Stimulated activated CD4-positive, alpha-beta T cell treated with anti-CD3 and anti-CD28 coated beads, Interleukin-1b, Interleukin-23, amount 100 ng/mL, for 4 hours (primary cell): ENCODE measurements at places on chromosomes 5 and 9.

- no peak for DNase-seq
Measured at GRCh38 chr5:36683821-36684434, 77.5 kb downstream of the SLC1A3 start.

GRCh38 chr9:121576281-121577075 lies 75.0 kb upstream of the DAB2IP start:
- no peak for DNase-seq

DNA sequence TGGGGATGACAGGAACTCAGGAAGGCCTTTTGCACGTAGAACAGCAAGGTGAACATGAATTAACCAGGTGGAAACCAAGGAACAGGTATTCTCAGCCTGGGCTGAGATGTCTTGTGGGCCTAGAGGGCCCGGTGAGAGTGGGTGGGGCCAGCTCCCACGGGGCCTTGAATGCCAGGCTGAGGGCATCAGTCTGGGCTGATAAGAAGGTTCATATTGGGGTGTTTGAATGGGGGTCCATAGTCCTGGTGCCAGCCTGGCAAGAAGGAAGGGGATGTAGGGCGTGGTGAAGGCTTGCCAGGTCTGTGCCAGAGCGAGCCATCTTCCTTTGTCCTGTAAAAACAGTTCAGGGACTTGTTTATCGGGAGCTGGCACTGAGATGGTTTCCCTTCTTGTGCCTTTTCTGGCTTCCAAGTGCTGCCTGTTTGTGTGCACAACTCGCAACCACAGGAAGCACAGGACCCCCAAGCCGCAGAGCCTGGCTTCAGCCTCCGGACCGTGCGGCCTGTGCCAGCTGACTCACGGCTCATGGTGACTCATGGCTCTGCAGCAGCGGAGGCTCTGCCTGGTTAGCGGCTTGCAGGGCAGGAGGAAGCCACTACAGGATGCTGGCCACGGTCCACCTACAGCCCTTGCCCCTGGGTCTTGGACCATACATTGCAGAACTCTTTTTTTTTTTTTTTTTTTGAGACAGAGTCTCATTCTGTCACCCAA lies 2.4 kb downstream of the CARD19 start:
- no peak for DNase-seq

- no peak for DNase-seq
Measured at GRCh38 chr5:172441262-172441751, 13.0 kb downstream of the SH3PXD2B start.

DNA sequence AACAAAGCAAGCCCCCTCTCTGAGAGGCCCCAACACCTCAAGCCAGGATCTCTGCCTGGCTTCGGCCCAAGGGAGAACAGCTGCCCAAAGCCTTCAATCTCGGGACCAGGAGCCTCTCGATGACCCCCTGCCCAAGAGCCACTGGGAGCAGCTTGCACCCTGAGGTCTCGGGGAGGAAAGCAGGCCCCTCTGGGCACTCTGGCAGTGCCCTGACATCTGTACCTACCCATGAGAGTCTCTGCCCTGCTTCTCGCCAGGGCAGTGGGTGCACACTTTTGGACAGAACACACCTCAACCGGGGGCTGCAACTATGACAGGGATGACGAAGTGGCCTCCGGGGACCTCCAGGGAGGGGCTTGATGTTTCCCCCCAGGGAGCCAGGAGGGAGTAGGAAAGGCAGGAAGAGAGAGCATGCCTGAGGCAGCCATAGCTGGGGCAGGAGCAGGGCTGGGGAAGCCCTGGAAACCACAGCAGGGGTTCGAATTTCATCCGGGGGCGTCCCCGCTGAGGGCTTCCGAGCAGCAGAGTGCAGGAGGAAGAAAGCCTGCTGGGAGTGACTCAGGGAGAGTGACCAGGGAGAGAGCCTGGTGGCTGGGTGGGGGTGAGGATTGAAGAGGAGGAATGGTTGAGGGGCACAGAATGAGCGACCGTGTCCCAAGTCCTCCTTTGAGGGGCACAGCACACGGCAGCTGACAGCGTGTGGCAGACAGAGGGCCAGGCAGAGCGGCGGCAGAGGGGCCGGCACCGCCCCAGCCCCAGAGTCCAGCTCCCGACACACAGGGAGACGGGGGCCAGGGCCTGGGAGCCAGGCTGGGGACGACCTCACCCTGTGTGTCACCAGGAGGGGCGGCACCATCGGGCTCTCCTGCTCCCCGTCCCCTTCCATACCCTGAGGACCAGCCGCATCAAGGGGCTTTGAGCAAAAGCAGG lies 1.8 kb downstream of the LPCAT1 start:
- no peak for DNase-seq

DNA sequence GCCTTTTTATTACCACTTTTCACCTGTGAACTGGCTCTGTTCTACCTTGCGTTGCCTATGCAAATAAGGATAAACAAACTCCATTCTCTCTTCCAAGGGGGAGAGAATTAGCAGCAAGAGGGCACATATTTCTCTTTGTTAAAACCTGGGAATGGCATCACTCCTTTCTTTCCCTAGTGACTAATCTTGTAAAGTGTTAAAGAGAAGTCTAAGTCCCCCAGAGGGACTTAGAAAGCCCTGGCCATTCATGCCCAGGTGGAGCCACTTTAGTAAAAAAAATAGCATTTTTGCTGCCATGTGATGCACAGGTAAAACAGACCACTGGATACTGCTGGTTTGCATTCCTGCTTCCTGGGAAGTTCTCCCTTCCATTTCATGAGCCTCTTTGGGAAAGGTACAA lies 148.4 kb downstream of the MAN2A1 start:
- DNase-seq, result no peak

GRCh38 chr9:124752967-124753366 lies 18.1 kb downstream of the NR6A1 start:
- no peak for DNase-seq

DNA sequence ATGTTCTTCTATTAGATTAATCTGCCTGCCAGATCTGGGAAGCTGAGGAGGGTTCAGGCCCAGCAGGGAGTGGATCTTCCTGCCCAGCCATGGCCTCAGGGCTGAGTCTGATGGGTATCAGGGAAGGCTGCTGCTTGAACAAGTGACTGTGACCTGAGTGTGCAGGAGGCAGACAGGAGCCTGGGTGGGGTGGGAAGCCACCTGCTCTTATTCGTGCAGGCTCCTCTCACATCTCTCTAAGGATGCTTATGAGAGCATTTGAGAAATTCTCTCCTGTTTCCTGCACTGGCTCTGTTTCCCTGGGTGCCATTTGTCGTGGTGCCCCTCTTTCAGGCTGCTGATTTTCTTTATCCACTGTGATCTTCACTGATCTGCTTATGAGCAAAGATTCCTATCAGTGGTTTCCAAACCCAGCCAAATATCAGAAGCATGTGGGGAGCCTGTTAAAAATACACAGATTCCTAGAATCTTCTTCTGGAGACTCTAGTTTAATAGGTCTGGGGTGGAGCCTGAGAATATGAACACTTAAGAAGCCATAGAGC lies 2.1 kb downstream of the RGS3 start:
- DNase-seq, result no peak

GRCh38 chr5:172773481-172774469 lies 2.8 kb upstream of the DUSP1 start:
- DNase-seq, result no peak

GRCh38 chr5:64659289-64659688 lies 31.0 kb upstream of the SHISAL2B start:
- DNase-seq, result no peak

GRCh38 chr5:134584662-134585061 lies 48.0 kb downstream of the SAR1B start:
- no peak for DNase-seq

- no peak for DNase-seq
Measured at GRCh38 chr9:88378317-88378716, 9.9 kb upstream of the SPIN1 start.

DNA sequence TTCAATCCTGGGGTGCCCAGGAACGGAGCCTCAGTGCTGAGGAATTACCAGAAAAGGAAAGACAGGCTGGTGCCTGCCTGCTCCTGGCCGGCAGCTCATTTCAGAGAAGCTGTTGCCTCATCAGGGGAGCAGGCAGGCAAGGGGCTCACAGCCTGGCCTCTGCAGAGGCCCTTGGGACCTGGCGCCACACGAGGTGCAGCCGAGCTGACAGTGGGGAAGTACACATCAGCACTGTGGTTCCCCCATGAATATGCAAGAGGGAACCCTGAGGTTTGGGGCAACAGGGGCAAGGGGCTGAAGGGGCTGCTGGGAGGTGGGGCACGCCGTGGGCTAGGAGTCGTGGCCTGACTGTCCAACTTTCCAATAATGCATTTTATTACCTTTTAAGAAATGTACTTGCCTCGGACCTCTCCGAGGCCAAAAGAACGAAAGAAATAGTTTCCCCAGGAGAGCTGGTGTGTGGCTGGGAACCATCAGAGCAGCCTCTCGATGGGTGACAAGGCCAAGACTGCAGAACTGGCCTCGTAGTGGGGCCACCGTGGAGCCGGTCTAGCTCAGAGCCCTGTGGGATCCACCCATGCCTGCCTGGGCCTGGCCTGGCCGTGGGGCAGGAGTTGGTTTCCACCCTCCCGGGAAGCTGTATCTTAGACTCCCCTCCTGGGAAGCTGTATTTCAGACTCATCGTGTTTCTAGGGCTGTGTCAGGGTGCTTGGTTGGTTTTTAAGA lies 198.6 kb downstream of the PAX5 start:
- DNase-seq, result no peak

DNA sequence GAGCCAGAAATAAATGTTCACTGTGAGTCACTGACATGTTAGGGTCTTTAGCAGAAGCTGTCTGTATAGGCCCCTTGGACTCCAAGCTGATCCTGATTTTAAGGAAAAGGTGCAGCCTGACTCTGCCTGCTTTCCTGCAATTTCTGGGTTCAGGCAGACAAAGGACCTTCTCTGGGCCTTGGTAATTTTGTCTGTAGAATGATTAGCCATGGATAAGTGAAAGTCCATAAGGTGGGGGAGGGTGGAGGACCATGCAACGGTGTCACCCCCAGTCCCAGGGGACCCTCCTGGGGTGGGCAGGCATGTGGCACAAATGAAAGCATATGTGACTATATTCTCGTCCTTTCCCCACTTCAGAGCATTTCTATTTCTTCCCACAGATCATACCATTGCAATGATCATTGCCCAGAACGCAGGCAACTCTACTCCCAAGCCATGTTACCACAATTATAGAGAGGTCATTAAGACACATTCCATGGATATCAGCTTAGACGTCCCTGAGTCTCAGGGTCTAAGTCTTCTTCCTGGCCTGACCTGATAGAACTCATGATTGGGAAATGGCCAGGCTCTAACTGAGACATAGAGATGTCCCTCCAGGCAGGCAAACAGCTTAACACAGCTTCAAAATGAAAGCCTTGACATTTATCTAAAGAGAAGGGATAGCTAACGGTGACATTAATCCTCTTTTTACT lies 157.9 kb upstream of the ALDH1B1 start:
- DNase-seq, result no peak

DNA sequence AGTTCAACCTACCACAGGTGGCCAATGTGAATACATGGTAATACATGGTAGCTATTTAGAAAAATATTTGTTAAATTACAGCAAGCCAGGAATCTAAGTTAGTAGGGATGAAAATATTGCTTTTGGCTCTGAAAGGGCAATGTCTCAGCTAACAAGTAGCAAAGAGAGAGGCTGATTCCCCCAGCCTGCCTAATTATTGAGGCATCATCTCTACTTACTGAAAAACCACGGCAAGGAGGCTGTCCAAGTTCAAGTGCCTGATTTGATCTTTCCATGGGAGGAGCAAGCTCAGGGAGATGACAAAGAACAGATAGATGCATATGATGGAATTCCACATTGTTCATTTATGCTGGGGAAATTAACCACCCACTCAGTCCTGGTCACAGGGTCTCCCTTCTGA lies 28.7 kb upstream of the UBTD2 start:
- no peak for DNase-seq

GRCh38 chr5:101284736-101285375 lies 381.8 kb upstream of the ST8SIA4 start:
- DNase-seq, result no peak

GRCh38 chr5:116025866-116026265 lies 6.4 kb upstream of the ARL14EPL start:
- no peak for DNase-seq

DNA sequence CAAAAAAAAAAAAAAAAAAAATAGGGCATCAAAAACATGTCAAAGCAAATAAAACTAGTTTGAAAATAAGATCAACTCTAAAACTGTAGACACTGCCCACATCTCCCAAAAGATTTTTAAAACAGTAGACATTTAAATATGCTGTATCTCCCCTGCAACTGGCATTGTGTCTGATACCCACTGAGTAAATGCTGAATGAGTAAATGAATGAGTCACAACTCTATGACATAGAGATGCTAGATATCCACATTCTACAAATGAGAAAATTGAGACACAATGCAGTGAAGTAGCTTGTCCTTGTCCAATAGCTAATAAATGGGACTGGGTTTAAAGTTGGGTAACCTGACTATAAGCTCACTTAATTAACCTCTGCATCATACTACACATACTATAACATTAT lies 14.1 kb upstream of the MAP1B start:
- DNase-seq, result no peak

- no peak for DNase-seq
Measured at GRCh38 chr9:72734631-72735030, 213.2 kb downstream of the TMC1 start.

GRCh38 chr5:95110118-95110517 lies 174.8 kb downstream of the MCTP1 start:
- DNase-seq, result no peak

- no peak for DNase-seq
Measured at GRCh38 chr5:174239718-174240117, 194.2 kb downstream of the NSG2 start.

- no peak for DNase-seq
Measured at GRCh38 chr5:127186657-127187056, 103.9 kb upstream of the MEGF10 start.

DNA sequence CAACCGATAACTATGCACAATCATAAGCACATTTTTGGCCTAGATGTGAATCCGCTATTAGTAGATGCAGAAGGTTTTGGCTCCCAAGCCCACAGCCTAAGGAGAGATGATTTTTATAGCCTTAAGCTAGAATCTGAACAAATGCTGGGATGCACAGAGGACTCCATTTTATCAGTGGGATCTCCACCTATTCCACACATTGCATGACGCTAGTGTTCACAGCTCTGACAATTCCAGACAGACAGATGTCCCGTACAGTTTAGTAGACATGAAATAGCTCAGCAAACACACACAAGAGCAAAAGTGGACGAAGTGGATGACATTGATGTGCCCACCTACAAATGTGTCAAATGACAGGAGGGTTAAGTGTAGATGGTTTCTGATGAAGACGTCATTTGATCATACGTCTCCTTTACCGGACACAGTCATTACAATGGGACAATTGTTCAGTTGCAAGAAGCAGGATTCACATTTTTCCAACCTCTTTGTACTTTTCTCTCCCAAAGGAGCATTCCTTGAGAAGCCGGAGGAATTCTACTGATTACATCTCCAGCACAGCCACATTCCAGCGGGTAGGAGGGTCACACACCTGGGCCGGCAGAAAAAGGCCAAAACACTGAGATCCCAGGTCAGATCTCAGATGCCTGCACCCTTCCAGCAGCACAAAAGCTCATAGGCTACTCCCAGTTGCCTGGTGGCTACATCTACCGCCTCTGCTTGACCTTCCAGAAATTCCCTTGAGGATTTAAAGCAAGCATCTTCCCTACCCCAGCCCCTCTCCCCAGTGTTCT lies 202.4 kb downstream of the SLIT3 start:
- DNase-seq, result no peak

- DNase-seq, result no peak
Measured at GRCh38 chr9:129163753-129164152, 14.3 kb downstream of the IER5L start.

GRCh38 chr9:138121438-138122050 lies 244.0 kb downstream of the CACNA1B start:
- no peak for DNase-seq
